GM23338 (cell line): ENCODE measurements at places on chromosomes 6 and 20. TPM values are rescaled to one million over a fixed set of nuclear protein-coding genes. Genes with fewer than 3 reads are reported as not detected.

SNAP25 gene
- 0.73 and 0.82 TPM in 2 replicates for polyA plus RNA-seq

B3GAT2 gene
- polyA plus RNA-seq: 0.92 and 1.7 TPM in 2 replicates

LYRM2 gene
- 48.9 and 67.3 TPM in 2 replicates for polyA plus RNA-seq

BEND3 gene
- 8.6 and 9.2 TPM in 2 replicates for polyA plus RNA-seq

DDO gene
- not detected in 2 replicates for polyA plus RNA-seq

GMPR gene
- polyA plus RNA-seq: 0.23 and 0.64 TPM in 2 replicates

PGC gene
- not detected in 2 replicates for polyA plus RNA-seq

UNC5CL gene
- 0.57 and 0.87 TPM in 2 replicates for polyA plus RNA-seq

BMP6 gene
- polyA plus RNA-seq: 0.56 and 0.84 TPM in 2 replicates

RIMS4 gene
- 2.9 and 3.5 TPM in 2 replicates for polyA plus RNA-seq

LY6G5C gene
- 2.1 TPM in 2 replicates for polyA plus RNA-seq

OR2B6 gene
- polyA plus RNA-seq: 0.45 TPM in 1 of 2 replicates, not detected in the other

CRISP3 gene
- polyA plus RNA-seq: not detected in 2 replicates

TFAP2D gene
- polyA plus RNA-seq: not detected in 2 replicates

CDH4 gene
- polyA plus RNA-seq: 1.2 TPM in 2 replicates

MRAP2 gene
- polyA plus RNA-seq: 6.1 and 6.8 TPM in 2 replicates

MLN gene
- polyA plus RNA-seq: not detected in 2 replicates

FAM209B gene
- polyA plus RNA-seq: 0.68 and 1.1 TPM in 2 replicates

ELOVL2 gene
- 1.2 TPM in 2 replicates for polyA plus RNA-seq

TSPYL4 gene
- 12.7 and 13.2 TPM in 2 replicates for polyA plus RNA-seq

FBXO5 gene
- polyA plus RNA-seq: 41.3 and 51.2 TPM in 2 replicates

SYNGAP1 gene
- 12.9 and 13.9 TPM in 2 replicates for polyA plus RNA-seq

IER3 gene
- 21.2 and 23.3 TPM in 2 replicates for polyA plus RNA-seq

LY6G6F gene
- not detected in 2 replicates for polyA plus RNA-seq

FAM217A gene
- not detected in 2 replicates for polyA plus RNA-seq

PTK6 gene
- 0.07 TPM in 1 of 2 replicates, not detected in the other for polyA plus RNA-seq

PCK1 gene
- polyA plus RNA-seq: not detected in 2 replicates

HNF4A gene
- polyA plus RNA-seq: not detected in 2 replicates

ERVFRD-1 gene
- polyA plus RNA-seq: 0.06 and 0.28 TPM in 2 replicates

THBS2 gene
- 7.8 and 7.9 TPM in 2 replicates for polyA plus RNA-seq

TPBG gene
- polyA plus RNA-seq: 20.6 and 22.1 TPM in 2 replicates

CD24 gene
- polyA plus RNA-seq: 1,325 and 1,373 TPM in 2 replicates

BTN1A1 gene
- polyA plus RNA-seq: 0.09 and 0.13 TPM in 2 replicates

MEP1A gene
- not detected in 2 replicates for polyA plus RNA-seq

RAB23 gene
- polyA plus RNA-seq: 5.0 and 5.2 TPM in 2 replicates

GINM1 gene
- polyA plus RNA-seq: 23.5 and 24.1 TPM in 2 replicates

ARG1 gene
- polyA plus RNA-seq: 0.18 and 0.42 TPM in 2 replicates

REM1 gene
- polyA plus RNA-seq: not detected in 2 replicates

ATXN1 gene
- 3.9 and 4.8 TPM in 2 replicates for polyA plus RNA-seq

PHACTR1 gene
- 5.9 and 6.0 TPM in 2 replicates for polyA plus RNA-seq

OR12D1 gene
- polyA plus RNA-seq: not detected in 2 replicates

SEL1L2 gene
- not detected in 2 replicates for polyA plus RNA-seq

ESR1 gene
- polyA plus RNA-seq: 0.24 TPM in 1 of 2 replicates, not detected in the other

ADGB gene
- 0.14 TPM in 1 of 2 replicates, not detected in the other for polyA plus RNA-seq

C2 gene
- 0.16 and 0.23 TPM in 2 replicates for polyA plus RNA-seq

CASS4 gene
- polyA plus RNA-seq: not detected in 2 replicates

CRISP2 gene
- polyA plus RNA-seq: 1.1 and 1.2 TPM in 2 replicates
